Tibial artery (tissue), 4 donors: ENCODE measurements at places on chromosomes 16 and 17.

DNA sequence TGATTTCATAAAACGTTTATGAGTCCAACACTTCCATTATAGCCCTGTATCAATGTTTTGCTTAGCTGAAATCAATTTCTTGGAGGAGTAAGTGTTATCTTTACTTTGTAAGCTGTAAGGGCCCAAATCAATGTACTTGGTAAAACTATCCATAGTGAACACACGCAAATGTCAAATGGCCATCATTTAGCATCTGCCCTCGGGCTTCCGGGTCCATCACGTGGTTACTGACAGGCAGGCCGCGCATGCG lies 687 bp upstream of the NARF start:
- no peak for DNase-seq

DNA sequence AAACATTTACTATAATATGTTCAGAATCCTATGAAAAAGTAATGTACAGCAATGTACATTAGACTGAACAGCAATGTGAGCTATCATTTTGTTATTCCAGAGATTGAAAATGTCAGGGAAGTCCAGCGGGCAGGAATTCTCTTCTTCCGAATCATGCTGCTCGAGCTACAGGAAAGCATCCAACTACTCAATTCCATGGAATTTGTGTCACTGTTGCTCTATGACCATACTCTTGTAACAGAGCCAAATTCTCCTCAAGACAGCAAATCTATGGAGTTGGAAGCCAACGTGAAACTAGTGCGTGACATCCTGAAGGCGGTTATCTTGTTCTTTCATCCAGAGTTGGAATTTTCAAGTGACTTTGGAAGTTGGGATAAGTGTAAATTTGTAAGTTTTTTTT lies 24.8 kb upstream of the NSRP1 start:
- DNase-seq: no peak

- no peak for DNase-seq
Observed at GRCh38 chr17:8337802-8338752, 1.6 kb upstream of the ODF4 start.

- DNase-seq: no peak
Observed at GRCh38 chr16:10090816-10091215, 91.4 kb downstream of the GRIN2A start.

- DNase-seq: peak; percentile 75
Observed at GRCh38 chr17:8225813-8226535, 15.6 kb upstream of the AURKB start.

DNA sequence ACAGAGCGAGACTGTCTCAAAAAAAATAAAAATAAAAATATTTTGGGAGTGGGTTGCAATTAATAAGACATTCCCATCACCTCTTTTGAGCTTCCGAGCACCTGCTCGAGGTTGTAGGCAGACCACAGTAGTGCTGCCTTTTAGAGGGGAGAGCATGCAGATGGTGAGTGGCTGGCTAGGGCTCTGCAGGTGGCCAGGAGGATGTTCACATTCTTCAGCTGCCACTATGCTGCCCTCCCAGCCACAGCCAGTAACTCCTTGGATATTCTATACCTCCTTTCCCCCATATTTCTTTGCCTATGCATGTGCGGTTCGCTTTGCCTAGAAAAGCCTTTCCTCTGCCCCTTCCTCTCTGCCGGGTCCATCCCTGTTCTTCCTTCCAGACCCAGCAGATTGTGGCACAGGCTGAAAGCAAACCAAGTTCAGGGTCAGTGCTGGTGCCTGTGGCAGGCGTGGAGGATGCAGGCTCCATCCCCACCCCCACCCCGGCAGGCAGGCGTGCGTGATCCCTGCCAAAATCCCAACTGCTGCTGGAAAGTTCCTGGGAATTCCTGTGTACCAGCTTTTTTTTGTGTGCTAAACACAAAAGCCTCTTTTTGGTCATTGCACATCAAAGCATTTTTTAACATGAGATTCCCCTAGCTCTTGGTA lies 33.8 kb upstream of the CMIP start:
- DNase-seq: no peak

GRCh38 chr17:70295329-70295728 lies 126.0 kb downstream of the KCNJ2 start:
- no peak for DNase-seq

- DNase-seq: no peak
Observed at GRCh38 chr16:50839920-50840729, 98.2 kb downstream of the CYLD start.

- no peak for DNase-seq
Observed at GRCh38 chr17:44348234-44348987, 3.3 kb downstream of the GRN start.

GRCh38 chr16:63978240-63978639 lies 1143.6 kb downstream of the CDH11 start:
- no peak for DNase-seq

DNA sequence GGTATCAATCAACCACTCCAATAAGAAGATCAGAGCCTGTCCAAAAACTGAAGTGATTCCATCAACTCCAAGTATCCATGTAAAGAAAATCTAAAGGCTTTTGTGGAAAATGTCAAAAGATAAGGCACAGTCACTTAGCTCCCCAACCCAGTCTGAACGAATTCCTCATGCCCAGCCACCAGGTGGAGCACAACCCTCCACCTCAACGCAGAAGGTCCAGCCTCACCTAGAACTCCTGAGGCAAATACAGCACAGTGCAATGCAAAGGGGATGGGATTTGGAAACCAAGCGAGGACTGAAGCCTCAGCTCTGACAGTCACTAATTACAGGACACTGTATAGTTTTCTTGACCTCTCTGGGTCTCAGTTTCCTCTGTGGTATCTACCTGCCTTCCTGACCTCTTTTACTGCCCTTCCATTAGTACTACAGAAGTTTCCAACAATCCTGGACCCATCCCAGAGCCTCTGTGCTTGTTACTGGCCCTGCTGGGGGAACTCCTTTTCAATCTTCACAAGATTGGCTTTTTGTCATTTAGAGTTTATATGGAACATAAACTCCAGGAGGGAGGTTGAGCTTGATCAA lies 2.0 kb downstream of the NCBP3 start:
- DNase-seq: no peak

- no peak for DNase-seq
Observed at GRCh38 chr16:6897876-6898485, 434.7 kb upstream of the RBFOX1 start.

GRCh38 chr16:49969091-49970030 lies 55.7 kb upstream of the CNEP1R1 start:
- no peak for DNase-seq
